H9 (cell line): ENCODE measurements at places on chromosomes 5 and 9. TPM values are rescaled to one million over a fixed set of nuclear protein-coding genes. Genes with fewer than 3 reads are reported as not detected.

The TNC gene
- 0.63 and 0.88 TPM in 2 replicates for total RNA-seq

DNA sequence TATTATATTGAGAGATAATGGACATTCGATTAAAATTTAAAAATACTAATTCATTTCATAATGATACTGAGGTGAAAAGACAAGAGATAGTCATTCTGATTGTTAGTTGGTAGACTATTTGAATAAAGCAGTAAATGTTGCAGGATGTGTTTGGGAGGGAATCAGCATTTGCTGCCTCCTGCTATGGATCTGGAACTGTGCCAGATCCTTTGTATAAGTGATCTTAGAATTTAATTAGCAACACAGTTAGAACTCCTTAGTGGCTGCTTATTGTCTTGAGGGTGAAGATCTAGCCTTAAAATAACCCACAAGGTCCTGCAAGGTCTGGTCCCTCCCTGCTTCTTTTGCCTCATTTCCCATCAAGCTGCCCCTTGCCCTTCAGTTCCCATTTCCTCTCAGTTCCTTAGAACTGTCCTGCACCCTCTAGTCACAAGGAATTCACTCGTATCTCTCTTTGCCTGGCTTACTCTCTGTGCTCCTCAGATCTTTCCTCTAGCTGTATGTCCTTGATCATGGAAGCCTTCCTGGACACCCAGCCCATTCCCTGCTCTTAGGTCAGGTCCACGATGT, 12.5 kb downstream of the LECT2 start:
- no peak overlapping the region for H3K27ac ChIP-seq
- no peaks in the 10 kb centered on the region for H3K27me3 ChIP-seq
- H3K4me1 ChIP-seq: no peaks in the 10 kb centered on the region
- H3K36me3 ChIP-seq: no peaks in the 10 kb centered on the region
- H3K4me3 ChIP-seq: no peak overlapping the region

- no peak overlapping the region for H3K27ac ChIP-seq
- H3K4me1 ChIP-seq: no peaks in the 10 kb centered on the region
- no peaks in the 10 kb centered on the region for H3K36me3 ChIP-seq
- DNase-seq: no peak
- no peaks in the 10 kb centered on the region for H3K27me3 ChIP-seq
Measured at GRCh38 chr5:154277499-154277898, 87.0 kb downstream of the GALNT10 start.

DNA sequence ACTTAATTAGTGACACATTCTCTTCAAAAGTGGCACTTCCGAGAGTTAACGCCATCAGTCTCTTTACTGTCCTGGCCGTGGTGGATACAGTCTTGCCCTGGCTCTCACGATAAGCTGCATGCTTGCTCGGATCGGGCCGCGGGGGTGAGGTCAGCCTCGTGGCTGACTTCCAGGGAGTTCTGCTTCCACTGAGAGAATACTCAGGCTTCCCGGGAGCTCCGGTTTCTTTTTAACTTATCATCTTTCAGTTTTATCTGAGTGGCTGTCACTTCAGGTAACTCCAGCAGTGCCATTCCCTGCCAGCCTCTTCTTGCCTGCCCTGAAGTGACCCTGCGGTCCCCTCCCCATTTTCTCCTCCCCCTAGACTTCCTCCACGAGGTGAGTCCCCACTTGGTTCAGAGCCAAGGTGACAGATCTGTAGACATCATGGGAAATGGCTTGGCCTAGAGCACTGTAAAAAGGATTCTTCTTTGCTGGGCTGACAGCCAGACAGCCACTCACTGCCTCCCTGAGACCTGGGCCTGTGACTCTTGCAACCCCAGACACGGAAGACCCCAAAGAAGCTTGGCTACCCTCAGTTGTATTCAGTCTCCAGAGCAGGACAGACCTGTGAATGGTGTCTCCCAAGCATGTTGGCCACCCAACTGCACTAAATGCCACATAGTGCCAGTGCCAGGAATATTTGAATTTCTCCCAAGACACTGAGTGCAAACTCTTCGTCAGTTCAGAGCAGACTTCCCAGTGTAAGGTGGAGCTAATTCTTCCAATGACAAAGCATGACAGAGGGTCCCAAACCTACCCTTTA, 95.1 kb downstream of the DAPK1 start:
- no peaks in the 10 kb centered on the region for H3K27me3 ChIP-seq
- H3K4me3 ChIP-seq: no peak overlapping the region
- H3K4me1 ChIP-seq: peaks cover 9% of the 10 kb centered on the region; the same call in 1 of the 2 replicates
- H3K27ac ChIP-seq: no peak overlapping the region
- no peak for DNase-seq

- DNase-seq: peak; percentile 51
- H3K36me3 ChIP-seq: no peaks in the 10 kb centered on the region
- no peaks in the 10 kb centered on the region for H3K4me1 ChIP-seq
- H3K4me3 ChIP-seq: peak within 1 kb of the TSS; percentile 81
Measured at GRCh38 chr5:139795074-139796001, at the start of gene PSD2. PSD2 (plus strand) TSS chr5:139795808; CDS start chr5:139809441, 13,633 bp downstream.

The GRM6 gene
- total RNA-seq: not detected in 2 replicates

DNA sequence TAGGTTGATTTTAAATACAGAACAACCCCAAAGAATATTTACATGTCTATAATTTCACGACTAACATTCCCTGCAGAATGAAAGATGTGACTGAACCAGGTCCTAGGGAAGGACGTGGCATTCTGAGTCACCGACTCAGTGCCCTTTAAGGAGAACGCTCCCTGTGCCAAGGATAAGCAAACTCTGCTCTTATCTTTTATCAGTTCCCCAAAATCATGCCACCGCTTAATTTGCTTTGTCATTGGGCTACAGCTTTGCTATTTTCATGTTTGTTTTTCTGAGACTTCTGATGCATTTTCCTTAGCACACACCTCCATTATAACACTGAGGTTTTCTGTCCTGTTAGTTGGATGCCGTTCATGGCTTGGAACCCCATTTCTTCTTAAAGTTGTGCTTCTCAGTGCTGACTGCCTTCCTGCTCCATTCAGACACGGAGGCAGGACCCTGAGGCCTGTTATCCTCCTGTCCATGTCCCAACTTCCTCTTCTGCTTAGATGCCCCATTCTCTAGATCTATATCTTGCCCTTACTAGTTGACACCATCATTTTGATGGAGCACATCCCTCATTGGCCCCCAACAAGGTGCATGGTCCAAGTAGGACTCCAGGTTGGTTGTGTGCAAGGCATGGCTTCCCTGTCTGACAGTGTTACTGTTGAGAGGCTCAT, 11.2 kb upstream of the SEMA4D start:
- no peaks in the 10 kb centered on the region for H3K27me3 ChIP-seq
- no peaks in the 10 kb centered on the region; the same call in 2 of the 3 replicates for H3K36me3 ChIP-seq
- no peak overlapping the region for H3K27ac ChIP-seq
- no peak overlapping the region for H3K4me3 ChIP-seq
- no peak for DNase-seq

DNA sequence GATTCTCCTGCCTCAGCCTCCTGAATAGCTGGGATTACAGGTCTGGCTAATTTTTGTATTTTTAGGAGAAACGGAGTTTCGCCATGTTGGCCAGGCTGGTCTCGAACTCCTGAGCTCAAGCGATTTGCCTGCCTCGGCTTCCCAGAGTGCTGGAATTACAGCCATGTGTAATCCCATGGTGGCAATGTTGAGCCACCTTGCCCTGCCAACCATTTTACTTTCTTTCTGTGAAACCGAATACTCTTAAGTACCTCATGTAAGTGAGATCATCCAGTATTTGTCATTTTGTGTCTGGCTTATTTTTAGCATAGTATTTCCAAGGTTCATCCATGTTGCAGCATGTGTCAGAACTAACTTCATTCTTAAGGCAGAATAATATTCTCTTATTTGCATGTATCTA, 8.2 kb downstream of the PRRC2B start:
- no peak overlapping the region for H3K27ac ChIP-seq
- no peak for DNase-seq
- H3K4me1 ChIP-seq: peaks cover 40% of the 10 kb centered on the region
- no peak overlapping the region; the same call in 1 of the 2 replicates for H3K4me3 ChIP-seq

- H3K27me3 ChIP-seq: no peaks in the 10 kb centered on the region
- H3K36me3 ChIP-seq: no peaks in the 10 kb centered on the region
- peaks cover 4% of the 10 kb centered on the region for H3K4me1 ChIP-seq
- peak overlapping the region; percentile 53 for H3K27ac ChIP-seq
- no peak overlapping the region for H3K4me3 ChIP-seq
Measured at GRCh38 chr9:73050887-73051550, 98.2 kb upstream of the ALDH1A1 start.

- no peaks in the 10 kb centered on the region for H3K36me3 ChIP-seq
- H3K4me3 ChIP-seq: no peak overlapping the region
- no peak for DNase-seq
- H3K27me3 ChIP-seq: no peaks in the 10 kb centered on the region
Measured at GRCh38 chr5:164051745-164052144, 546.3 kb downstream of the MAT2B start.
